ENCODE measurements at places on chromosomes 3 and 15.

- no peak for DNase-seq
Observed at GRCh38 chr3:60079076-60079475, 1029.3 kb upstream of the CFAP20DC start.

- DNase-seq = peak; percentile 80
Observed at GRCh38 chr15:48842501-48842900, 31.6 kb upstream of the CEP152 start.

GRCh38 chr3:127800508-127800907, 21.8 kb downstream of the MGLL start:
- no peak for DNase-seq

DNA sequence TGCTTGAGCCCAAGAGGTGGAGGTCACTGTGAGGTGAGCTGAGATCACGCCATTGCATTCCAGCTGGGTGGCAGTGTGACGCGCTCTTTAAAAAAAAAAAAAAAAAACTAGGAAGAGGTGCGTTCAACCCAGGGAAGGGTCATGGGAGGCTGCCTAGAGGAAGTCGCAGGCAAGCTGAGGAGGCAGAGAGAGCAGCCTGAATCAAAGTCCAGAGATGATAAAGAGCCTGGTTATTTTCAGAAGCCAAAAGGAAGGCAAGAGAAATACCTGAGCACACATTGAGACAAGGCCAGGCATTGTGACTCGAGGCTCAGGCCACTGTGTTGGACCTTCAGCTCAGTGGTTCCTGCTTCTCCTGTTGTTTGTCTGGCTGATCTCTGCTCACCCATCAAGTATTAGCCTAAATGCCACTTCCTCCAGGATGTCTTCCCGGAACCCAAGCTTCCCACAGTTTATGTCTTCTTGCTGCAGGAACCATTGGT, 16.1 kb upstream of the GCNT3 start:
- DNase-seq = no peak

DNA sequence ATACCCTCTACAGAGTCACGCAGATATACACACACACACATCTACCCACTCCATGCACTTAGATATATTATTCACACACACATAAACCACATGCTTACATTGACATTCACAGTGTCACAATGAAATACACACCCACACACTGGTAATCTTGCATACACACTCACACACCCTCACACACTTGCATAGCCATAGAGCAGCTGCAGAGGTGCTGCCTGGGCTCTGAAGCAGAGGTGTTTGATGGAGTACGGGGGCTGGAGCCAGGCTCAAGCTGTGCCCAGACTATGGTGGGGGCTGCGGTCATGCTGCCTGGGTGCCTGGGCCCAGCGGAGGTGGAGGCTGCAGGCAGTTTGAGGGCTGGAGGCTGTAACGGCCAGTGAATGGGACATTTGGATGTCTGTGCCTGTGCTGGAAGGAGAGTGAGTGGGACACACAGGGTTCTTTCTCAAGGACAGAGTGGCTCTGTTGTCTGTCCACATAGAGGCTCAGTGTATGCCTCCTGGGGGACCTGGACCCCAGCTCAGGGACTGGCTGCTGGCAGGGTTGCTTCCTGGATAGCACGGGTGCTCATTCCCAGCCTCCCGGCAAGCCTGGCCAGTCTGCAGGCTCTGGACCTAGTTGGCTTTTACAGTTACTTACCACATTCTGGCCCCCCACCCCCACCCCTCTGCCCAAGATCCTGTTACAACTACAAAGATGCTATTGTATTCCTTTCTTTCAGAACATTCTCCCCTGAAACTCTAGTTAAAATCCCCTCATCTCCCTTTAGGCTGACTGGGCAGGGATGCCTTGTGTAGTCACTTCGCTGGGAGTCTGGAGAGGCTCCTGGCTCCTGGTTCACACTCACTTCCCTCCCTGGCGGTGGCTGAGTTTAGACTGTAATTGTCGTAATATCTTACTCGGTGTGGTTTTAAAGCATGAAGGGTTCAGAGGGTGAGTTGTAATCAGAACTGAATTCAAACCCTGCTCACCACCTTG, 12.5 kb downstream of the GASK1A start:
- no peak for DNase-seq

- no peak for DNase-seq
Observed at GRCh38 chr3:119518026-119518425, 19.7 kb downstream of the TIMMDC1 start.

- no peak for DNase-seq
Observed at GRCh38 chr15:70627734-70628548, 135.4 kb downstream of the UACA start.

DNA sequence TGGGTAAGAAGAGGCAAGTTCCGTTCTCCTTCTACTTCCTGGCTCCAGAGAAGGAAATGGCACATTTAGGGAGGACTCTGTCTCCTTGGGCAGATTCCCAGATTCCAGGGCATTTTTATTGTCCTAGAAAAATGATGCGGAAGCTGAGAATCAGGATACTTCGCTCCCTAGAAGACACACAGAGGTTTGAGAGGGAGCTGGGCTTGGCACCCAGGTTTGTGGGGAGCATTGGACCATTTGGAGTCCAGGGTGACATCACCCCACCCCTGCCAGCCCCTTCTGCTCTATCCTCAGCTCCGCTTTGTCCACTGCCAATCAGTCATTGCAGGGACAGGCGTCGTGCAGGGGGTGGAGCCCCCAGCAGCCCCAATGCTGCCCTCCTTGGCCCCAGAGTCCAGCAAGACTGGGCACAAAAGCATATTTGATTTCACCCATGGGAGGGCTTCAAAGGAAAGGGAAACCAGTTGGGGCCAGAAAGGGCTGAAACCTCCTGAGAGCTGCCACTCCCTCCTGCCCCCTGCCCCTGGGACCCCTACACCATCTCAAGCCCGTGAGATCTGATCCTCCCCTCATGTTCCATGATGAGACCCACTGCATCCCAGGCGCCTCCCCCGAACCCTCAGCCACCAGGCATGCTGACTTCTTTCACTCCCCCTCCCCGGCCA, 129.8 kb upstream of the MEF2A start:
- DNase-seq = no peak

DNA sequence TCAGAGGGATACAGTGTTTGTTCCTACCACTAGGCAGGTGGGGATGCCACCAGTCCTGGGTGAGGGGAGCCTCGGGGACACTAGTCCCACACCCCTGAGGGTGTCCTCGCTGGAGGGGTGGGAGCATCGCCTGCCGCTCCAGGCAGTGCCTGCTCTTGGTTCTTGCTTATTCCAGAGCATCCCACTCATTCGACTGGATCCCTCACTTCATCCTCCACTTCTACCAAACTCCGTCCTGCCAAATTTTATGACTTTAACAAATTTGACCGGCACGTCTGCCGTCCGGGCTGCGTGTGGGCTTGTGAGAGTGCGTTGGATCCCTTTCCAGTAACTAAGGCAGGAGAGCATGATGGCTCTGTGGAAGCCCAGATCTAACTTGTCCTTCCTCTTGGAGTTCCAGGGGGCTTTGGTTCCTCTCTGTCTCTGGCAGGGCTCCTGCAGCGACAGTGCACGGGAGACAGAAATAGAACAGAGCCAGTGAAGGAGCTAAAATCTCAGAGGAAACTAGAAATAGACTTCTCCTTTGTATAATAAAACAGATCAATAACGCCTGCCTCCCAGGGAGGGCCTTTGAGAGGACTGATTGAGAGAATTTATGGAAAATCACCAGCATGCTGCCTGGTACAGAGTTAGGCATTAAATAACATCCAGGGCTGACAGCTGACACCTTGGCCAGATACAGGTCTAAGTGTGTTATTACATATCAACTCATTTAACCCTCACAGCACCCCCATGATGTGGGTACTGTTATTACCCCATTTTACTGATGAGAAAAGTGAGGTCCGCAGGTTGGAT, 34.5 kb downstream of the MGLL start:
- DNase-seq = no peak

- DNase-seq = no peak
Observed at GRCh38 chr3:134407239-134407625, 33.0 kb upstream of the AMOTL2 start.

- no peak for DNase-seq
Observed at GRCh38 chr15:52491472-52491871, 37.2 kb downstream of the MYO5A start.

- no peak for DNase-seq
Observed at GRCh38 chr3:119619094-119619493, 21.4 kb downstream of the PLA1A start.

- DNase-seq = peak; percentile 30
Observed at GRCh38 chr3:178434206-178434805, 101.9 kb upstream of the KCNMB2 start.

GRCh38 chr3:88167173-88167572, 17.4 kb downstream of the C3orf38 start:
- DNase-seq = no peak

DNA sequence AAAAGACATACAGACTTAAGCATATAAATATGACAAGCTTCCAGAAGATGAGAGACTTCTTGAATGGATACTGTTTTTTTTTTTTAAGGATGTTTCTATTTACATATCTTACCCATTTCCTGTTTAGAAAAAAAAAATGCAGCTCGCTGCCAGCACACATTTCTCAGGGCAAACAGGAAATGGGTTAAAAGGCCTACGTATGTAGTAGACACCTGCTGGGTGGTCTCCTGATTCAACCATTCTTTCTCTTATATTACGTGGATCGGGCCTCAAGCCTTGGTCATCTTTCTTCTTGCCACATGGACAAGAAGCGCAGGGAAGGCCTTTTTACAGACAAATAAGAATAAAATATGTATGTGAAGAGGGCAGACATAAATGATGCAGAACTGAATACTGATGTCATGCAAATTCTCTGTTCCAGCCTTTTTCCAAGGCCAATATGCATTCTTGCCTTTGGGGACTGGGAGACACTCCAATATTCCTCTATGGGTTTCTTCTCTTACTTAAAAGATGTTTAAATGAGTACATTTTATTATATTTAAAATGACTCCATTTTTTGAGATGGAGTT, 35.0 kb upstream of the TJP1 start:
- no peak for DNase-seq

- no peak for DNase-seq
Observed at GRCh38 chr15:68812597-68813431, 7.9 kb downstream of the ANP32A start.

DNA sequence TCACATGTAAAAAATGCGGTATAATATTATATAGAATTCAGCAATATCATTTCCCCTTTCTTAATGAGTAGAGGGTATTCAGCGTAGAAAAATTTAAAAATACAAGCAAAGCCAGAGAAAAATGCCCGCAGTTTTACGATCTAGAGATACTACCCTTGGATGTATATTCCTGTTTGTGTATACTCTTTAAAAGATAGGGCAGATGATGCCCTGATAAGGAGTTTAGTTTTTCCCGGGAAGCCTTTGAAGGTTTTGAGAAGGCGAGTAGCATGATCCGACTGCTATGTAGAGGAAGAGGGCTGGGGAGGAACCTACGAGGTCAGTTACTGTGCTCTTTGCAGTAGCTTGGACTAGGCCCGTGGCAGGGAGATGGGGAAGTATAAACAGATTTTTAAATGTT, 1.2 kb downstream of the YEATS2 start:
- peak; percentile 12 for DNase-seq

DNA sequence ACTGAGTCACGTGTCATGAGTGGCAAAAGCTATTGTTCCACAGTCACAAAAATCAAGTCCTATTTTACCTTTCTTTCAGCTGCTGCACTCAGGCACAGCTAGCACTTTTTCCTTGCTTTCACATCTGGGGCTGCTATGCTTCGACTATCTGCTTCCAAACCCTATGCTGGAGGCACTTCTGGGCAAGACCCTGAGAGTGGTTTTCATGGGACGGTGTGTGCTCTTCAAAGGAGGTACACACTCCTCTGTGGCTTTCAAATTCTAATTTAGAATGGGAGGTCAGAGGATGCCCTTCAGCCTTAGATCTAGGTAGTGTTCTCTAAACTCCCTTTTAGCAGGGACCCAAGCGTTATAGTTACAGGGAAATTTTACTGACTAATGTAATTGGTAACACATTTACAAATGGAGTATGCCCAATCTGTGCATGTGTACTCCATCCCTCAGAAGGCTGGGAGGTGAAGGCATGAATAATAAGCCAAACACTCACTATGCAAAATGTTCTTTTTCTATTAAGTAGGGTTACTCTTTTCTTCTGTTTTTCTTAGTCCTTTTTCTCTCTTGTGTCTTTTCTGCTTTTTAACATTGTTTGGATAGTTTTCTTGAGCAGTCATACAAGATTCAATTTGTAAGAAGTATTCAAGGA, 188.3 kb downstream of the LSAMP start:
- no peak for DNase-seq

DNA sequence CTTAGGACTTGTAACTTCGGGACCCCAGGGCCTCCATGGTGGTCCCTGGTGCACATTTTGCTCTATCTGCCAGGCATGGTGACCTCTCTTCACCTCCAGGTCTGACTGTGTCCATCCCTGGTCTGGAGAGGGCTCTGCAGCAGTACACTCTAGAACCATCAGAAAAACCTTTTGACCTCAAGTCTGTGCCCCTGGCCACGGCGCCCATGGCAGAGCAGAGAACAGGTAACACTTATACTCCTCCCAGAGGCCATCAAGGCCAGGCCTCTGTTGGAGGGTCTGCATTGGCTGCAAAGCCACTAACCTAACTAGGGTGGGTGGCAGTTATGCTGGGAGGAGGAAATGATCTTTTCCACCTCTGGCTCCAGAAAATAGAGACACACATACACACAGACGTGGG, 10.3 kb upstream of the HMCES start:
- no peak for DNase-seq

GRCh38 chr15:72890043-72890442, 106.5 kb upstream of the ADPGK start:
- DNase-seq = no peak

GRCh38 chr15:88403351-88403791, 63.8 kb downstream of the MRPL46 start:
- DNase-seq = no peak

- no peak for DNase-seq
Observed at GRCh38 chr3:191324936-191325335, 4.3 kb upstream of the CCDC50 start.

- no peak for DNase-seq
Observed at GRCh38 chr15:52234596-52235541, 43.7 kb upstream of the GNB5 start.

GRCh38 chr15:90142216-90143165, 40.2 kb upstream of the IDH2 start:
- no peak for DNase-seq

DNA sequence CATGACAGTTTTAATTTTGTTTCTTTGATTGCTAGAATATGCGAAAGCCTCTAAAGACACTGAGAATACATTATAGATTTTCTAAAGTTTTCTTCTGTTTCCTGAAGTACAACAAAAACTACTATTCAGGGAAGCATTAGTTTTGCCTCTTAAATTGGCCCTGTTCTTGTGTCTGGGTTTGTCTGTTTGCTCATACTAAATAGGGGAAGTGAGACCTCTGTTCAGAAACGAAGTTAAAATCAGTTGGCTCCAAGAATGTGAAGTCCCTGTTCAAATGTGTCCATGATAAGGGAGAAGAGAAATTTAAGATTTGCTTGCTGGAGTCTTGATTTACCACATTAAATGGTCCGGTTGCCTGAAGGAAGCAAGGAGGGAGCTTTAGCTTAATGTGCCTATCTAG, 327.3 kb upstream of the GBE1 start:
- no peak for DNase-seq

GRCh38 chr3:138775254-138775595, 59.5 kb downstream of the PIK3CB start:
- DNase-seq = no peak

Measured in NCI-H1105 (cell line).